ENCODE measurements at places on chromosomes 6 and 20.

- no peak for DNase-seq
These were observed 13.5 kb downstream of the HLA-A start for GRCh38 chr6:29955783-29956182.

- DNase-seq: no peak
These were observed 35.6 kb downstream of the BRPF3 start for GRCh38 chr6:36232172-36232571.

- no peak for DNase-seq
These were observed 333.3 kb upstream of the SYNCRIP start for GRCh38 chr6:85975957-85976356.

DNA sequence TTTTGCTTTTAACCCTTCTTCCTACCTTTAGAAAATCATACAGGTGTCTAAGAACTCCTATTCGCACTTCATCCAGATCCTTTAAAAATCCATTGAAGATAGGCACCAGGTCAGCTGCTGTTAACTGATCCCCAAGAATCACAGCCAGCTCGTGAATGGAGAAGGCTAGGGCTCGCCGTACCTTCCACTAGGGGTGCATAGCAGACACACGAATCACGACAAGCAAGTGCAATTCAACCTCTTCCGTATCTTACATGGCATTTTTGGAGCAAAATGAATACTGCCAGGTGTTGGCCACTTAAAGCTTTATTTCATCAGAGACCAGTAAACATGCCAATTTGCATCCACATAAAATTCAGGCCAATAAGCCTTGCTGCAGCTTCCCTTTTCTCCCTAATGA is 10.8 kb upstream of the ANKRD60 start:
- no peak for DNase-seq

GRCh38 chr6:139625998-139626975 is 251.8 kb upstream of the CITED2 start:
- no peak for DNase-seq

DNA sequence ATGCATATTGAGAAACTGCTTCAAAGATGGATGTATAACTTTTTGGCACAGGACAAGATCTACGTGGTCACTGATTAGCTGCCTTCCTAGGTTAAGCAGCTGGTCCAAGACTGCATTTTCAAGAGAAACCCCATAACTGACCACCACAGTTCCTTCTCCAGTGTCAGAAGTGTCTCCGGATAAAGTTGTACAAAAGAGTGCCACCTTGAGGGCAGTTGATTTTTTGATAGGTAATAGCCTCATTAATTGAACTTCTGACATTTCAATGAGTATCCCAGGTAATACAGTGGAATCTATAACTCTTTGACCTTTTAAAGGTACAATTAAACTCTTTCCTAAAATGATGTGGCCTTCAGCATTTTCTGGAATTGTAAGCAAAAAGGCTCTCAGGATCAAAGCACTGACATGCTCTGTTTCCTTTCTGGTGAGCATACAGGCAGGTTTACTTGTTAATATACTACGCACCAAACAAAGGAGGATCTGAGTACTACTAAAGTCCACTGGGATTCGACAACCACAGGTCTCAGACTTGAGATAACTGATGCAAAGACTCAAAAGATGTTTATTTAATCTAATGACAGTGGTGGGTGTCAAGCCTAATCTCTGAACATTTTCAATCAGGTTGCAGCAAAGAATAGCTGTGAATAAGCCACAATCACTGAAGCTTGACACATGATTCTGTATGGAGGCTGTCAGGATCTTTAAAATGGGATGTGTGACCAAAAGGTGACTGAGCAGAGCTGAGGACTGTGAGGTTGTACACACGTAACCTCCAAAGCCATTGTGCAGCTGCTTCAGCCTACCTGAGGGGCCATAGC is 21.2 kb downstream of the MKKS start:
- DNase-seq: no peak

- DNase-seq: no peak
These were observed 12.3 kb downstream of the MAN1A1 start for GRCh38 chr6:119337252-119337651.

DNA sequence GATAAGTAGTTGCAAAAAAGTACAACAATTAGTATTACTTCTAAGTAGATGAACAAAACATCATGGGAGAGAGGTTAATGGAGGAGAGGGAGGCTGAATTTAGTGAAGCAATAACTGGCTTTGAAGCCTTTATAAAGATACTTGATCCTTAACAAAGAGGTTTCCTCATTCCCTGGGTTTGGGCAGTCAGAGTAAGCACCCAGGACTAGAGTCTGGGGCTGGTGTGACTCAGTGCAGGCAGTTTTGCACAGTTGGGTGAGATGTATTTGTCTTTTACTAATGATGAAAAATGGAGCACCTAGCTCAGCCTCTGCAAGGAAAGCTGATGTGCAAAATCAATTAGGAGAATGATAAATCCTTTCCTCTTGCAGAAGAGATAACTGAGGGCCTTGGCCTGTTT is 11.8 kb upstream of the OPN5 start:
- no peak for DNase-seq

GRCh38 chr6:37625591-37626374 is 71.9 kb downstream of the MDGA1 start:
- DNase-seq: no peak

GRCh38 chr6:2718334-2719092 is 32.2 kb downstream of the MYLK4 start:
- DNase-seq: no peak

- no peak for DNase-seq
These were observed 21.8 kb downstream of the LMBRD1 start for GRCh38 chr6:69774740-69775584.

GRCh38 chr20:53934421-53935343 is 135.7 kb downstream of the BCAS1 start:
- DNase-seq: no peak

DNA sequence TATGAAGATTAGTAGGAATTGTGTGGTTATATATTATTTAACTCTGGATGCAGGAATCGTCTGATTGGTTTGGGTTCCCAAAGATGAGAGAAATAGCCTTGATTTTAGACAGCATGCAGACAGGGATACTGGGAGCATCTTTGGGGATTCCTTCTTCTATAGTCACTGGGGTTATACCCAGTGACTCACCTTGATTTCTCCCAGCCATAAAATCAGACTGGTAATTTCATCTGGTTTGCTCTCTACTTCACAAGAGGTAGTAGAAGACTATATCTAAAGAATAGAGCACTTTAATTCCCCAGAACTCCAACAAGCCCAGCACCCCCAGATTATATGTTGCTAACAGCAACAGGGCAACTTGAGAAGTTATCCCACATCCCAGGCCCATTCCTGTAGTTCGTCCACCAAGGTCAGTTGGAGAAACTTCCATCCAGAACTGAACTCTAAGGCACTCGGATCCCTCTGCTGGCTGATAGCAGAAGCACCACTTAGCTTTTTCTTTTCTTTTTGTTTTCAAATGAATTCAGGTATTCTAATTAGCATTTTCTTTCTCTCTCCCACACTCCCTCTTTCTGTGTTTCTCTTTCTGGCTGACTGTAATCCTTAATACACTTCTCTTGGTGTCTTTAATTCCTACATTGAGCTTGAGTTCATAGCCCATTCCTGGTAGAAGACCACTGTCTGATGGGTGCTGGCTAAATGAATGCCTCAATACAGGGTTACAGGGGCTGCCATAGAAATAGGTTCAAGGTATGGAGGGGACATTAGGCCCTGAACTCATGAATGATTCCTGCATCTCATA is 20.4 kb upstream of the EFHC1 start:
- no peak for DNase-seq

GRCh38 chr6:36725581-36725980 is 28.0 kb downstream of the RAB44 start:
- no peak for DNase-seq

DNA sequence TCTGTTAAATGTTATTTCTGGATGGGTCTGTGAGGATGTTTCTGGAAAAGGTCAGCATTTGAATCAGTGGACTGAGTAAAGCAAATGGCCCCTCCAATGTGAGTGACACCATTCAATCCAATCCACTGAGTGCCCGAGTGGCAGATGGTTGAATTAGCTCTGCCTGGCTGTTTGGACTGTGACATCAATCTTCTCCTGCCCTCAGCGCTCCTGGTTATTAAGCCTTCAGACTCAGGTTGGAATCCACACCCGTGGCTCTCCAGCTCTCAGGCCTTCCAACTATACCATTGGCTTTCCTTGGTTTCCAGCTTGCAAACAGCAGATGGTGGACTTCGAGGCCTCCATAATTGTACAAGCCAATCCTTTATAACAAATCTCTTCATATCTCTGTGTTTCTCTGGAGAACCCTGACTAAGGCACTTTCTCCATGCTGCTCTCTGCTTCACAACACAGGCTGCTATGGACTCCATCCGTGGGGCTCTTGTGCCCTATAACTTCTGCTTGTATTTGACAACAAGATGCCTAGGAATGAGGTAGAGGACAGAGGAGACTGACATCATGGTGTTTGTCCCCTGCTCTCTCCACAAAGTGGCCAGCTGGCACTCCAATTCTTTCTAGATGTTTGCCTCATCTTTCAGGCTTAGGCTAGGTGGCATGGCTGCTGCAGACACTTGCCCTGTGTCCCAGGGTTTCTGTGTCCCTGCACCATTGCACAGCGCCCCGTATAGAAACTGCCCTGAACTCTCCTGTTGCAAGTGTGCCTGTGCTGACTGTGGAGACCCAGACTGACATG is 4.8 kb upstream of the CSTL1 start:
- no peak for DNase-seq

- DNase-seq: no peak
These were observed 300.3 kb downstream of the NRN1 start for GRCh38 chr6:5706124-5707033.

GRCh38 chr6:36478051-36478526 is 35.3 kb downstream of the KCTD20 start:
- DNase-seq: no peak

GRCh38 chr6:30465595-30466306 is 23.6 kb upstream of the HLA-E start:
- DNase-seq: no peak

- DNase-seq: no peak
These were observed 20.3 kb downstream of the ENPP1 start for GRCh38 chr6:131828080-131828479.

DNA sequence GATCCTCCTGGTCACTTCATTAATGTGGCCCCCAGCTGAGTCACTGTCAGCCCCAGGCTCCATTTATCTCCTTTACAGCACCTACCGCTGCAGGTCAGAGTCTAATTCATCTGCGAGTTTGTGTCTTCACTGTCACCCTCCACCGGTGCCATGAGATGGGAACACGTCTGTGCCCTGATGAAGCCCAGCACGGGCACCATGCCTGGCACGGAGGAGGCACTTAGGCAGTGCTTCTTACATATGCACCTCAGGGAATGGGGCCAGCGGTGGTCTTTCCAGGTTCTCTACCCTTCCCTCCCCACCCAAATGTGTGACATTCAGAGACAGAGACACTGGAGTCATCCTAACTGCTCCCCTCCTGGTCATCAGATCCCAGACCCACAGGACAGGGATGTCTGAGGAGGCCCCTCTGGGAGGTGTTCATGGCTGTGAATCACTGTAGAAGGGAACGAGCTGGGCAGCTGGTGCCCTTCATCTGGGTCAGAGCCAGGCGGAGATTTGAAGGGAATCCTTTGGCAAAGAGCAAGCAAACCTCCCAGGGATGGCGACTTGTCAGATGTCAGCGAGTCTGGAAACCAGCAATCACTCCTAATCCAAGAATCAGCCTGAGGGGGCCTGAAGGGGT is 364.6 kb downstream of the PREX1 start:
- DNase-seq: no peak
